NCI-H1105 treated with DMSO at 0.1 percent for 48 hours (cell line): ENCODE measurements at places on chromosomes 5 and 9.

GRCh38 chr5:80629281-80629680, 25.2 kb upstream of the MSH3 start:
- DNase-seq, result no peak

GRCh38 chr5:128228521-128228920, 145.0 kb downstream of the SLC12A2 start:
- DNase-seq, result peak; percentile 5

- DNase-seq, result no peak
These were observed 266.4 kb upstream of the FBXL7 start for GRCh38 chr5:15233566-15233965.

DNA sequence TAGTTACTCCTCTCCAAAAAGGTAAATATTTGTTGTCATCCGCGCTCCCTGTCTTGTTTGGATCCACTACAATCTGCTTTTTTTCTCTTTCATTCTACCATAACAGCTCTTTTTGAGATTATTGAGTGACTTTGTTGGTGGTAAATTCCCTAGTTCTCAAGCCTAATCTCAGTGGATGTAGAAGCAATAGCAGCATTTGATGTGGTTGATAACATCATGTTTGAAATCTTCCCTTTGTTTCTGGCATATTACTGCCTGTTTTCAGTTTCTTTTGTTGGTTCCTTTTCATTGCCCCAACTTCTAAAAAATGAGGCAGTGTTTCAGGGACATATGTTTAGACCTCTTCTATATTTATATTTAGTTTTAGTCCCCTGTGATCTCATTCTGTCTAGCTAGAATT, 8.9 kb downstream of the CDC42SE2 start:
- DNase-seq, result no peak

DNA sequence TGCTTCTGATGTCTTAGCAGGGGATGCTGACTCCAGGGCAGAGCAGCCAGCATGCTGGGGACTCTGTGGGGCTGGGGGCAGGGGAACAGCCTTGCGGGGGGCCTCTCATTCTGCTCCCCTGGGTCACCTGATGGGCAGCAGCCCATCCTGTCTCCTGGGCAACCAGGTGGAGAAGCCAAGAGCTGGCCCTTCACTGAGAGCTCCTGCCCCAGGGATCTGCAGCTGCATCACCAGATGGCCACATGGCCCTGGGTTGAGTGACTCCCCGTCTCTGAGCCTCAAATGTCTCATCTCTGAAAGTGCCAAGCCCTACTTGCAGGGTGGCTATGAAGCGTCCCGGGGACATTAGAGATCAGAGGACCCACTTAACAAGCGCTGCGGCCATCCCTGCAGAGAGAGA, 49.1 kb downstream of the LRSAM1 start:
- DNase-seq, result no peak
